ENCODE measurements at places on chromosomes 5 and 9. TPM values are rescaled to one million over a fixed set of nuclear protein-coding genes. Genes with fewer than 3 reads are reported as not detected.

The PRDM9 gene
- not detected for total RNA-seq

The MYOT gene
- 0.31 TPM for total RNA-seq

The IL9 gene
- not detected for total RNA-seq

The OTP gene
- total RNA-seq, result not detected

The LEAP2 gene
- total RNA-seq, result 2.0 TPM

The SPTLC1 gene
- total RNA-seq, result 84.1 TPM

The ARHGEF28 gene
- 6.7 TPM for total RNA-seq

The FOXD4L6 gene
- total RNA-seq, result 0.31 TPM

The SH2D3C gene
- total RNA-seq, result 5.1 TPM

The OMD gene
- total RNA-seq, result 2.5 TPM

The ARL15 gene
- 125 TPM for total RNA-seq

The CDX1 gene
- total RNA-seq, result not detected

The MAMDC2 gene
- 3.0 TPM for total RNA-seq

The IRX4 gene
- total RNA-seq, result not detected

The TTC39B gene
- total RNA-seq, result 6.9 TPM

The ZNF484 gene
- 59.3 TPM for total RNA-seq

The SPATA31A3 gene
- not detected for total RNA-seq

The C9orf153 gene
- 0.62 TPM for total RNA-seq

The TLX3 gene
- not detected for total RNA-seq

The DNAI1 gene
- total RNA-seq, result 0.78 TPM

The CARTPT gene
- not detected for total RNA-seq

The SEMA5A gene
- 11.2 TPM for total RNA-seq

The RPS14 gene
- 2,126 TPM for total RNA-seq

The IFNB1 gene
- total RNA-seq, result not detected

The JAKMIP2 gene
- total RNA-seq, result 67.7 TPM

All from occipital lobe (tissue), 3 donors.